ENCODE measurements at places on chromosomes 11 and 22.

DNA sequence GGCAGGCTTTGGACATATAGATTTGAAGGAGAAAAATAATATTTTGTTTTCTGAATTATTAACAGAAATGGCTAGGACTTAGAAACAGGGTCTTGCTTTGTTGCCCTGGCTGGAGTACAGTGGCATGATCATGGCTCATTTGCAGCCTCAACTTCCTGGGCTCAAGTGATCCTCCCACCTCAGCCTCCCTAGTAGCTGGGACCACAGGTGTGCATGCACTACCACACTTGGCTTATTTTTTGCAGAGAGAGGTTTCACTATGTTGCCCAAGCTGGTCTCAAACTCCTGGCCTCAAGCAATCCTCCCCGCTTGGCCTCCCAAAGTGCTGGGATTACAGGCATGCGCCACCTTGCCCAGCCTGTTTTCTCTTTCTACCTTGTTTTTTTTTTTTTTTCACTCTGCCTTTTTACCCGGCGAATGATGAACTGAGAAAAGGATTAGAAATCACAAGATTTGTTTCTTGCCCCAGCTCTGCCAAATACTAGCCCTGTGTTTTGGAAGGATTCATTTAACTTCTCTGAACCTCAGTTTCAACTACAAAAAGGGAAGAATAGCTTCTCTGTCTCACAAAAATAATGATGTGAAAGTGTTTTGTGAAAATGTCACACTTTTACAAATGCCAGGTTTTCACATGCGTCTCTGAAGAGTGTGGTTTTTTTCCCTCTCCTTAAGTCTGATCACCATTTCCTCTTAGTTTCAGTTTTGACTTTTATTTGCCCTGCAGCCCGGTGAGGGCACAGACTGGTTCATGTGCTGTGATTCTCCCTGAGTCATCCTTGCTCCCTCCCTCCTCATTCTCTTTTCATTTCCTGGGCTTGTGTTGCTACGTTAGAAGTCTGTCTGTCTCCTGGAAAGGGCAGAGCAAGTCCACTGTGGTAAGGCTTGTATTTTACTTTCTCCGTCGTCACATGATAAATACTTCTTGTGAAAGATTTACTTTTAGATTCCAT, 67.7 kb downstream of the BCL2L13 start:
- peak; percentile 11 for DNase-seq

DNA sequence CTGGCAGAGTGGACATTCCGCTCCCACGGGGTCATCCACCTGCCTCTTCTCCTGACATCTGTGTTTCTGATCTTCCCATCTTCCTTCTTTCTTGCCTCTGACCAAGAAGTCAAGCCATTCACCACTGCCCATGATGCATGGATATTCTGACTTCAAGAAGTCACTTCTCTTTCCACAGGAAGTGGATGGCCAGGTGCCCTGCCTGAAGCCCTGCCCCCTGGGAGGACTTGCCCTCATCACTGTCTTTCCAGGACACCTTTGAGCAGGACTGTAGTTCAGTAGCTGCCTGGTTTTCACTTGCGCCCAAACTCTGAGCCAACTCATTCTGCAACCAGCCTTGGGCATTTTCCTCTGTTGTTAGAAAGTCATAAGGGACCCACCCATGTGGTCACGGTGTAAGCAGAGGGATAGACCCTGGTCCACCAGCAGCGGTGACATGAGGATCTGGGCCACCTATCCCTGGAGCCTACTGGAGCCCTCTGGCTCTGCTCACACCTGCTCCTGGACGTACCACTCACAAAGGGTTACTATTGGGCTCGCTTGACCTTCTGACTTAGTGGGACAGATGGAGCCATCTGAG, 6.9 kb downstream of the CYTH4 start:
- DNase-seq: no peak

GRCh38 chr11:114483929-114484328, 44.7 kb downstream of the REXO2 start:
- DNase-seq: no peak

GRCh38 chr22:43004362-43005035, 10.4 kb downstream of the PACSIN2 start:
- DNase-seq: no peak

DNA sequence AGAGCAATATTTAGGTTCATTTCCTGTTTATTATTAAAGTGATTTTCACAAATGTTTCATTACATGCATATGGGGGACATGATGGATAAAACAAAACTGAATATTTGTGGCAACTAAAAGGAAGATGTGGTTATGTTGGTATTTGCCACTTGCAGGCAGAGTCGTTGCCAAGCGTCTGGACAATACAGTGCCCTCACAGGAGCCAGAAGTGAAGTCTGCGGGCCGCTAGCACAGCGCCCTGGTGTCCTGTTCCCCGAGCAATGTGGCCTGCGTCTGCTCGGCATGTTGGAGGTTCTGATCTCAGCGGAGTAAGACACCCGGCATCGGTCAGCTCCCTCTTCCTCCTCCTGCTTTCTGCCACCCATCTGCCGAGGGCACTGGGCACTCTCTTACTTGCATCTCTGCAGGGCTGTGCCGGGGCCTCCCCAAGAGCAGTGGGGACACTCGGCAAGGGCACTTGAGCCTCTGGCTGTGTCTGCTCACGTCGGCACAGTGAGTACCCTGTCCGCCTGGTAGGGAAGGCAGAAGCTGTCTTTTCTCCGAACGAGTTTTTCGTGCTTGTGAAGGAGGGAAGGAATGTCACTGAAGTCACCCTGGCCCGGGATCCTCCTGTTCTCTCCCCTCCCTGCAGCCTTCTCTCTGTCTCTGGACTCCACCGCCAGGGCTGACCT, 10.5 kb upstream of the TTLL12 start:
- DNase-seq: no peak

GRCh38 chr11:30800904-30801303, 214.8 kb upstream of the MPPED2 start:
- no peak for DNase-seq

- DNase-seq: no peak
These were observed 1.9 kb upstream of the AP1B1 start for GRCh38 chr22:29390270-29390669.

- DNase-seq: no peak
These were observed 99.3 kb upstream of the SYT13 start for GRCh38 chr11:45385423-45385822.

- peak; percentile 23 for DNase-seq
These were observed 192.0 kb downstream of the GRIK4 start for GRCh38 chr11:120703358-120704152.

GRCh38 chr11:8070417-8071115, 10.4 kb upstream of the TUB start:
- no peak for DNase-seq

DNA sequence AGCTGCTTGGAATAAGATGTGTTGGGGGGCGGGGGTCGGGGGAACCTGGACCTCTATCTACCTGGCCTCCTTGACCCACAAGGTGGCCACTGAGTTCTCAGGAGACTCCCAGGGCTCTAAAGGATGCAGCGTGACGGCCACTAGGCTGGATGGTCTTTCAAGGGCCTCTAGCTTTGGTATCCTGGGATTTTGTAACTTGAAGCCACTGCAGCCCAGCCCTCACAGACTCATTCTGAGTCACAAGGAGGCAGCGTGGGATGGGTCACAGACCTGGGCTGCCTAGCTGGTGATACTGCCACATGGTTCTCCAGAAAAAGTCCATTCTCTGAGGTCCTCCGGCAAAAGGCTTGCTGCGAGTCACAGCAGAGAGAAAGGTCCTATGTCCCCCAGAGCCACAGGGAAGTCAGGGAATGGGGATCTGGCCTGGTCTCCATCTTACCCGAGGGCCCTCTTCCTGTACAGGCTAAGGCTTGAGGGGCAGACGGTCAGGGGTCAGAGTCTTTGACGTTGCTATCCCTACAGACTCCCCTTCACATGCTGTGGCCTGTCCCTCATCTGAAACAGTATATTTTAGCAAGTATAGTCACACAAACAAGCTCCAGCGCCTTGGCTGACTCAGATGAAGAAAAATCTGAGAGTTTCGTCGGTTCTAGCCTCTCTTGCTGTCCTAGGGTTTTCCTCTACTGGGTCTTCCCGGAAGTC, 52.4 kb downstream of the KCNC1 start:
- DNase-seq: no peak

DNA sequence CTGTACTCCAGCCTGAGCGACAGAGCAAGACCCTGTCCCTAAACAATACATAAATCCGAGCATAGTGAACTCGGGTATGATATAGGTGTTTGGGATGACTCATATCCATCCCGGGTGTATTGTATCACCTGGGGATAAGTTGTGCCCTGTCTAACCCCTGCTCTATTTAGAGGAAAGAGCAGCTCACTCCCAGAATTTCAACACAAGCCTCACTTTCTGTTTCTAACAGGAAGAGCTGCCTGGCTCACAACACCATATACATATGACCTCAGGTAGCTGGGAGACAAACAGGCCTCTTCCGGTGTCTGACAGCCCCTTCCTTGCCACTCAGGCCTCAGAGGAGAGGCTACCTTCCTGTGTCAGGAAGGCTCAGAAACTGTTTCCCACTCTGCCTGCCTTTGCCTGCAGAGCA, 9.9 kb upstream of the MICALL1 start:
- DNase-seq: peak; percentile 58

All from GM18507 (cell line).